ENCODE measurements at places on chromosomes 7 and 10.

DNA sequence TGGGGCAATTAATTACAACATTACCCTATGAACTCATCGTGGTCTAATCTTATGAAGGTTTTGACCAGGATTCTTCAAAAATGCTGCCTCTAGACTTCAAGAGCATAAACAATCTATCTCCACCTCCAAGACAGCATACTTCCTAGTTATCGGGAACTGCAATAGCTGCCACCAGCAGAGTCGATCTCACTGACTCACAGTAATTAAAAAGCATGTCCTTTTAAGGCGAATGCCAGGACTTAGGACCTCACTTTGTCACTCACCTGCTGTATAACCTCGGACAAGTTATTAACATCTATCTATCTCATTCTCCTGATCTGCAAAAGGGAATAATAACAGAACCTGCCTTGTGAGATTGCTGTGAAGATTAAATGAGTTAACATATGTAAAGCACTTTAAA is 666.0 kb upstream of the COBL start:
- DNase-seq = no peak

- DNase-seq = no peak
Measured at GRCh38 chr10:22414146-22414545, 68.8 kb downstream of the SPAG6 start.

DNA sequence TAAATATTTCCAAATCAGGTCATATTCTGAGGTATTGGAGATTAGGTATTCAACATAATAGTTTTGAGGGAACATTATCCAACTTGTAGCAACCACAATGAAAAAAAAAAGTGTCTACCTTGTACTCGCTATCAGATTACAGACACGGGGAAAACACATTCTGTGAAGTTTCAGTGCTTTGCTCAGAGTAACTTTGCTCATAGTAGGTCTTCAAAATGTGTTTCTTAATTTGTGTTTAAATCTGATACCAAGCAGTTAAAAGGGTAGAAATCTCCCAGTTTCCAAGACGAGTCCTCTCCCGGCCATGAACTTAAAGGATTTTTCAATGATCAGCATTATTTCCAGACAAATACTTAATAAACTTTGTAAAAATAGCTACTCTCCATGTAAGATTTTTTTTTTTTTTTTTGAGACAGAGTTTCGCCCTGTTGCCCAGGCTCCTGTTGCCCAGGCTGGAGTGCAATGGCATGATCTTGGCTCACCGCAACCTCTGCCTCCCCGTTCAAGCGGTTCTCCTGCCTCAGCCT is 39.2 kb downstream of the DDIT4 start:
- no peak for DNase-seq

DNA sequence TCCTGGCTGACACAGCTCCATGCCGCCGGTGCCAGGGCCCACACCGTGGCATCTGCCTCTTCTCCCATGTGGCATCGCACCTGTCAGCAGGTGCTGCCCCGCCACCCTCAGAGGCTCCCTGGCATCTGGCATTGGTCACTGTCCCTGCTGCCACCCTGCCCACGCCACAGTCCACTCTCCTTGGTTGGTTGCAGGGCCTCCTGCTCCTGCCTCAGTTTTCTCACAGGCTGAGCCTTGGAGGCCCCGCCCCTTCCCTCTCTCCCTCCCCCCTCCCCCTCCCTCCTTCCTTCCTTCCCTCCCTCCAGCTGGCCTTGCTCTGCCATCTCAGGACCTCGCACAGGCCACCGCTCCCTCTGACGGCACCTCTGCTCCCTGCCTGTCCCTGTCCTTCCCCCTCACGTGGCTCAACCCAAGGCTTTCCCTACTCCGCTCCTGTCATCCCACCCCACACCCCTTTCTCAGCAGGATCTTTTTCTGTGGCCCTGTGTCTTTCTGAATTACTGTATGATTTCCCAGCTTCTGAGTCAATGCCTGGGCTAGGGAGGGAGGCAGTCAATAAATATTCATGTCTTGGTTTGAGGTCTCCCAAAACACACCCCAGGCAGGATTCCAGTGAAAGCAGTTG is 87.4 kb downstream of the INPP5A start:
- no peak for DNase-seq

- no peak for DNase-seq
Measured at GRCh38 chr10:23070913-23071218, 24.5 kb upstream of the MSRB2 start.

Data from stimulated activated CD8-positive, alpha-beta memory T cell treated with anti-CD3 and anti-CD28 coated beads, Interleukin-7, amount 100 ng/mL, for 1 hour (primary cell).